ENCODE measurements at places on chromosomes 3 and 15.

DNA sequence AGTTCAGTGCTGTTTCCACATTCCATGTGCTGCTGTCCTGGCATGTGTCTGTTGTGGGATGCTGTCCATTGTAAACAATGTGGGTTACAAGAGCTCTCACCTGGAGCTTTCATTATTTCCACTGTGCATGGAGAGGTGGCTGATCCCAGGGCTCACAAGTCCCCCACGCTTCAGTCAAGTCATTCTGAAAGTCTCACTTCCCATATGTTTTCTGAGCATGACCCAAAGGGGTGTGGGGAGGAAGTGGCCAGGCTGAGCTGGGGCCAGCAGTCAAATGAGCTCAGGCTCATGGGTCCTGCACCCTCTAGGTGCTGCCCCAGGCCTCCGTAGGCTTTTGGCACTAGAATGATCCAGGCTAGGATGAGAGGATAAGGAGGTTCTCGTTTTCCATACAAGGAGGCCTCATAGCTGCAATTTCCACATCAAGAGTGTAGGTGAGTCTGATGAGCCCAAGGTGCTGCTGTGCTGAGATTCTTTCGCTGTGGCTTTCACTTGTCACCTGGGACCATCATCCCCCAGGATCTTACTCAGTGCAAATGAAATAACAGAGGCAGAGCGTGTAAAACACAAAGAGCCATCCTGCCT is 22.0 kb downstream of the STARD5 start:
- DNase-seq, result no peak

DNA sequence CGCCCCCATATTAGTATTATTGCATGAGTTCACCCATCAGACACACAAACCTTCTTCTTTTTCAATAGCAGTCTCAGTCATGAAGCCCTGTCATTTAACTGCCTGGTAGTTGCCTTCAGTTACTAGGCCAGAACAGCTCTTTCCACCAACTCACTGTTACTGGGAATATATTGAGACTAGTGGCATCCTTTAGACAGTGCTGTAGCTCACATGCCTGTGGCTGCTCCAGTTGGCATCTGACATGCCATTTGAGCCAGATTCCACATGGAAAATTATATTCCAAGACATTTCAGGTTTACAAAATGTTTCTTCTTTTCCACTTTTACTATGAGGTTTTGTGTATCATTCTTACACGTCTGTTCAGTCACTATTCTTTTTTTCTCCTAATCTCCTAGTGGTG is 146.1 kb downstream of the GHSR start:
- no peak for DNase-seq

DNA sequence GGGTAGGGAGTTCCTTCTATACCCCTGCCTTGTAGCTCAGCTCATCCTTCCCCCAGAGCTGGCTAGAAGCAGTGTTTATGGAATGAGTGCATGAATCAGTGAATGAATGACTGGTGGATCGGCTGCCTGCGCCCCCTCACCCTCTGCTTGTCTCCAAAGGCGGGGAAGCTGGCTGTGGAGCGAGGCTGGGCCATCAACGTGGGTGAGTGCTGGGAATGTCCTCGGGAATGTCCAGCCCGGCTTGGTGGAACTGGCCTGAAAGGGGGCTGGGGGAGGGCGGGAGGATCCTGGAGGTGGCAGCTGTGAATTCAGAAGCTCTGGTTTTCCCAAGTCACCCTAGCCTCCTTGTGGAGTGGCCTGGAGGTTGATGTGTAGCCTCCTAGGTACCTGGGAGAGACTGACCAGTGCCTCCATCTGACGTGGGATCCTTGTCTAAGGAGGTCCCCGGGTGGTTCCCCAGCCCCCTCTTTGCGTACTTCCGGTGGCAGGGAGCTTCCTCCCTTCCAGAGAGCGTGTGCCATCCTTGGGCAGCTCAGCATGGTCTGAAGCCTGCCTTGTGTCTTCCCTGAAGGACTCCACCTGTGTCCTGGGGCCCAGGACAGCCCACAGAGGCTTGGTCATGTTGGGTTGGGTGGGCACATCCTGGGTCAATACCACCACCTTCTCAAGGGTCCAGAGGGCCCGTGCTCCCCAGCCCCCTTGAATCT is 18.4 kb downstream of the HDAC11 start:
- no peak for DNase-seq

DNA sequence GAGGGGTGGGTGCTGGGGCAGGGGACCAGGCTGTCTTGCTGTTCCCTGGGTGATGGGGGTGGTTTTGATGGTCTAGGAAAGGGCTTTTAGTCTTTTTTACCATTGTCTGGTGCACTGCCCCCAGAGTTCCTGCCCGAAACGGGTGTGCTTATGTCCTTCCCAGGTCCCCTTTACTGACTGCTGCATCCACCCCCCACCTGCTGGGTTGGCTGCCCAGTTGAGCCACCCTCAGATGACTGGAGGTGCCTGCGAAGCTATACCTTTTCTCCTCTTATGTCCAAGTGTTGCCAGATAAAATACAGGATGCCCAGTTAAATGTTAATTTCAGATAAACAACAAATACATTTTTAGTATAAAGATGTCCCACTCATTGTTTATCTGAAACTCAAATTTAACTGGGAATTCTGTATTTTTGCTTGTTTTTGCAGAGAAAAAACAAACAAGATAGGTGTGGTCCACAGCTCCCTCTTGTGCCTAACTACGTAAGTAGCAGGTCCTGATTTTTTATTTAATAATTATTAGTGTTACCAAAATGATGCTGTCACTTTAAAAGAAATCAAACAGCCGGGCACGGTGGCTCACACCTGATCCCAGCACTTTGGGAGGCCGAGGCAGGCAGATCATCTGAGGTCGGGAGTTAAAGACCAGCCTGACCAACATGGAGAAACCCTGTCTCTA is 6.1 kb upstream of the RPP14 start:
- DNase-seq, result no peak

GRCh38 chr3:159779883-159780282 is 208.8 kb upstream of the IL12A start:
- no peak for DNase-seq

DNA sequence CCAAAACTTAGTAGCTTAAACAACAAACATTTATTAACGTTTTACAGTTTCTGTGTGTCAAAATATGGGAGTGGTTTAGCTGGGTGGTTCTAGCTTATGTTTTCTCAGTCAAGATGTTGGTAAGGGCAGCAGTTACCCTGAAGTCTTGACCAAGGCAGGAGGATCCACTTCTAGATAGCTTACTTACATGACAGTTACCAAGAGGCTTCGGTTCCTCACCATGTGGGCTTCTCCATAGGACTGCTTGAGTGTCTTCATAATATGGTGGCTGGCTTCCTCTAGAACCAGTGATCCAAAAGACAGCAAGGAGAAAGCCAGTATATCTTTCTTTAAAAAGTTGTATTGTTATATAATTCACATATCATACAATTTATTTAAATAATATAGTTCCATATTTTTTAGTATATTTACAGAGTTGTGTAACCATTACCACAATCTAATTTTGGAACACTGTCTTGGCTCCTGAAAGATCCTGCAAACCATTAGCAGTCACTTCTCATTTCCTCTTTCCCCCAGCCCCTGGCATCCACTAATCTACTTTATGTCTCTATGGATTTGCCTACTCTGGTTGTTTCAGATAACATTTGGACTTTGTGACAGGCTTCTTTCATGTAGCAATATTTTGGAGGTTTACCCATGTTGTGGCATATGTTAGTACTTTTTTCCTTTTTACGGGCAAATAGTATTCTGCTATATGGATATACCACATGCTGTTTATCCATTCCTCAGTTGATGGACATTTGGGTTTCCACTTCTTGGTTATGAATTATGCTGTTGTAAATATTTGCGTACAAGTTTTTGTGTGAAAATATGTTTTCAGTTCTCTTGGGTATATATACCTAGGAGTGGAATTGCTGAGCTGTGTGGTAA is 33.3 kb downstream of the MAPK6 start:
- no peak for DNase-seq

GRCh38 chr15:46502667-46503066 is 867.8 kb downstream of the SQOR start:
- DNase-seq, result no peak

DNA sequence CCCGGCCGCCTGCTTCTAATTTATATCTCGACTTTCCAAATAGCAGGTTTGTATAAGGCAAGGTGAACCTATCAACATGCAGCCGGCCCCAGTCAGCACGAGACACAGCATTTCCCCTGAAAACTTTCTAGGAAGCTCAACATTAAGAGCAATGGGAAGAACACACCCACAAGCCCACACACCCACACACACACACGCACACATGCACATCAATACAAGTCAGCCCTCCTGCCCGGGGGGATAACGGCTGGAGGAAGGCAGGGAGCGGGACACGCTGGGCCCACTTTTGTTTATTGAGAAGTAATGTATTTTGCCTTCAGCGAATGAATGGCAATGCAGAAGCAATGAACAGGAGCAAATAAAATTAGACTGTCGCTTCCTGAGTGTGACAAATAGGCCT is 83.5 kb downstream of the PCSK6 start:
- no peak for DNase-seq

DNA sequence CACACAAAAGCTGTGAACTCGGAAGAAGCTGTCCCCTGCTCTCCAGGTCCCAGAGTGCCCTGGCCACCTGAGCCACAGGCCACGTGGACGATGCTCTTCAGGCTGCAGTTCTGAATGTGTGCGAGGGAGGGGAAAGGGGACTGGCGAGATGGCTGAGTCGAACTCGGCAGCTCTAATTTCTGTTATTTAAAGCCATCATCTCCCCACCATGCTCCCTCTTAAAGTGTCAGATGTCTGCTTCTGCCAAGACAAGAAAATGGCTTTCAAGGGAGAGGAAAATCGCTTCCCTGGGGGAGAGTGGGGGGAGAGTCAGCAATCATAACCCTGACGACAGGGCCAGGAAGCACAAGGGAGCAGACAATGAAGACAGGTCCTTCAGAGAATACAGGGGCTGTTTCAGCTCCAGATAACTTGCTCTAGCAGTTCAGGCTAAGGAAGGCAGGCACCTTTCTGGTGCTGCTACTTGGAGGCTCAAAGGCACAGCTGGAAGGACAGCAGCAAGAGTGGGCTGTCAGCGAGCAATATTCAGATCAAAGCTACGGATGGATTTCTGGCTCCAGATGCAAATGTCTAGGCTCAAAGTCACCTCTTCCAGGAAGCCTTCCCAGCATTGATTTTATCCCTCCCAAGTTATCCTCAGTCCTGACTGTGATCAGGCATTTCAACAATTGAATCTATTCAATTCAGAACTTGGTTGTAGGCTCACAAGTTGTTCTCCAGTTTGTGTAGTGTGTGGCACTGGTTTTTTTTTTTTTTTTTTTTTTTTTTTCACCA is 15.5 kb upstream of the CCDC33 start:
- DNase-seq, result no peak

DNA sequence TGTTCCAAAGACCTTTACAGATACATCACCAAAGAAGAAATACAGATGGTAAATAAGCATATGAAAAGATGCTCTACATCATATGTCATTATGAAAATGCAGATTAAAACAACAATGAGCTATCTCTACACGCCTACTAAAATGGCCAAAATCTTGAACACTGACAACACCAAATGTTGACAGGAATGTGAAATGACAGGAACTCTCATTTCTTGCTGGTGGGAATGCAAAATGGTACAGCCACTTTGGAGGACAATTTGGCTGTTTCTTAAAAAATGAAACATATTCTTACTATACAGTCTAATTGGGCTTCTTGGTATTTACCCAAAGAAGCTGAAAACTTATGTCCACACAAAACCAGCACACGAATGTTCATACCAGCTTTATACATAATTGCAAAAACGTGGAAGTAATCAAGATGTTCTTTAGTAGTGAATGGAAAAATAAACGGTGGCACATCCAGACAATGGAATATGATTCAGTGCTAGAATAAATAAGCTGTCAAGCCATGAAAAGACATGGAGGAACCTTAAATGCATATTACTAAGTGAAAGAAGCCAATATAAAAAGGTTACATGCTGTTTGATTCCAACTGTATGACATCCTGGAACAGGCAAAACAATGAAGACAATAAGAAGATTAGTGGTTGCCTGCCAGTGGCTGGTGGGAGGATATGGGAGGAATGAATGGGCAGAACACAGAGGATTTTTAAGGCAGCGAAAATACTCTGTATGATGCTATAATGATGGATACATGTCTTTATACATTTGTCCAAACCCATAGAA is 81.3 kb upstream of the NEDD4 start:
- DNase-seq, result no peak

DNA sequence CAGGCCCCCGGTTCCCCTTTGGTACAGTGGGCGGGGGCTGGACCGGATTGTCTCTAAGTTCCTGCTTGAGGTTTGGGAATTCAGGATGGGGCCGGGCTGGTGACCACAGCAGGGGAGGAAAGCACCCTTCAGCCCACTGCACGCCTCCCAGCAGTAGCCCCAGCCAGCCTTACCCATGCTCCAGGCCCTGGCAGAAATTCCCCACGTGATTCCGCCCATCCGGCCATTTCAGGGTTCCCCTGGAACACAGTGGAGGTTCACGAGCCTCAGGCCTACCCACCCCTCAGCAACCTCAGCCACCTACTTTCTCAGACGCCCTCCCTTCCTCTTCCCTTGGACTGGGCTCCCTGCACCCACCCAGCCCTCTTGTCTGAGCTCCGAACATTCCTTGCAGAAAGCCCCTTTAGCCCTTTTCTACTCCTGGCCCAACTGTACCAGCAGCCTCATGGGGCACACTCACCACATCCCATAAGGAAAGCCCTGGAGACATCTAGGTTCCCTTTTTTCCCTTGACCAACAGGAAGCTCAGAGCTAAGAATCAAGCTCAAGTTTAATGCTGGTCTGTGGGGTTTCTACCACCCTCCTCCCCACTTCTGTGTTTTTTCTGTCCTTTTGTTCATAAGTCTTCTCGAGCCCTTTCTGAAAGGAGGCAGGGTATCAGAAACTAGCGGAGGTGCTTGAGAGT is 11.5 kb downstream of the ALS2CL start:
- no peak for DNase-seq

DNA sequence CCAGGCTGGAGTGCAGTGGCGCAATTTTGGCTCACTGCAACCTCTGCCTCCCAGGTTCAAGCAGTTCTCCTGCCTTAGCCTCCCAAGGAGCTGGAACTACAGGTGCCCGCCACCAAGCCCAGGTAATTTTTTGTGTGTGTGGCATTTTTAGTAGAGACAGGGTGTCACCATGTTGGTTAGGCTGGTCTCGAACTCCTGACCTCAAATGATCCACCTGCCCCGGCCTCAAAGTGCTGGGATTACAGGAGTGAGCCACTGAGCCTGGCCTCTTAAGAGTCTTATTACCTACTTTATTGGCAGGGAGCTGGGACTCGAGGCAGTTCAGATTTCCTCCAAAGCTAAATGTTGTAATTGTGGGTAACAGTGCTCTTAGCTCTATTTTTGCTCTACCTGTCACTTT is 16.4 kb downstream of the PXYLP1 start:
- DNase-seq, result no peak

DNA sequence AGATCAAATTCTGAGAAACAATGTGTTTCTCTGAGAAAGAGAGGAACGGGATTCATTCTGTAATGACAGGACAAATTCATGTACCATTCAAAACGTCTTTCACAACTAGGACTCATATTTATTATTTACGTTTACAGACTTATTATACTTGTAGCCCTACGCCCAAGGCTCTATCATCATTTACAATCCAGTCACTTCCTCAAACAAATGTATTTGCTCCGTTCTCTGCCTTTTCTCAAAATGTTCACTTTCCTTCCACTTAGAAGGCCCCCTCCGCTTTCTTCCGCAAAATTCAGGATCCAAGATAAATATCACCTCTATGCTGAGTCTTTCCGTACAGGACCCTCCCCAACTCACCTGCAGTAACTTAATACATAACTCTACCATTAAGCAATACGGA is 745 bp downstream of the RSL24D1 start:
- no peak for DNase-seq

GRCh38 chr15:90823455-90823974 is 44.9 kb upstream of the FURIN start:
- no peak for DNase-seq

GRCh38 chr15:92565351-92566125 is 90.0 kb downstream of the FAM174B start:
- DNase-seq, result no peak

GRCh38 chr3:132563420-132564069 is 33.5 kb upstream of the ACKR4 start:
- no peak for DNase-seq
